ENCODE measurements at places on chromosomes 16 and 17.

DNA sequence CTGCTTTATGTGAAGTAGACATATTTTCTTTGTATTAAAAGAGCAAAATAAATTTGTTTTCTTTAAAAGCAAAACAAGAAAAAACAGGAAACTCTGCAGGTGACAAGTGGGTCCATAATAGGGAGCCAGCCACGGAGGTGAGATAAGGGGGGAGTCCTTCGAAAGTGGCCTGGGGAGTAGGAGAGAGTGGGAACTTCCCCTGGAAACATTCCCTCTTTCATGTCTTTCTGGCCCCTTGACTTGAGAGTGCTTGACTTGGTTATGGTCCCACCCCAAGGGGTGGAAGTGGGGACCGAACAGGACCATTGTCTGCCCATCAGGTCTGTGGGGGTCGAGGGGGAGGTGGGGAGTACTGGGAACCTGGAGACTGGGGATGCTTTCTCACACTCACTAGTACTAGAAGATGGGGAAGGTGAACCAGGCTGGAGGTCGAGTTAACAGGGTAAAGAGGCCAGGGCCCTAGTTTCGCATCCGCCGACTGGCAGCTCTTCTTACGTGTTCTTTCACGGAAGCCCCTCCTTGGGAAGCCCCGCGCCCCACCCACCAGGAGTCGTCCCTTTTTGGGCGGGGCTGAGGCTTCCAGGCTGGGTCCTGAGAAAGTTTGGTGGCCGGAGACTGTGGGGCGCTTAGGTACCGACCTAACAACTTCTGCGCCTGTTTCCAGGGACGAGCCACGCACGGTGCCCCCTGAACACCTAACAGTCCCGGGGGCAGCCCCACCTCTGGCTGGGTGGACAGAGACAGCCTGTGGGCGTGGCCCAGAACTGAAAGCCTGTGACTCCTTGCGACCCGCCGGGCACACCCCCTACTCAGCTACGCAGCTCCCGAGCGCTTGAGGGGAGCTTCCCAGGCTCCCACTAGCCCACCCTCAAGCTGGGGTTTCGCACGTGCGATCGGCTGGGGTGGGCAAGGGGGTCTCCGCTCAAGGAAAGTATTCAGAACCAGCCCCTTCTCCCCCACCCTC lies 790 bp downstream of the TRADD start:
- DNase-seq, result no peak

DNA sequence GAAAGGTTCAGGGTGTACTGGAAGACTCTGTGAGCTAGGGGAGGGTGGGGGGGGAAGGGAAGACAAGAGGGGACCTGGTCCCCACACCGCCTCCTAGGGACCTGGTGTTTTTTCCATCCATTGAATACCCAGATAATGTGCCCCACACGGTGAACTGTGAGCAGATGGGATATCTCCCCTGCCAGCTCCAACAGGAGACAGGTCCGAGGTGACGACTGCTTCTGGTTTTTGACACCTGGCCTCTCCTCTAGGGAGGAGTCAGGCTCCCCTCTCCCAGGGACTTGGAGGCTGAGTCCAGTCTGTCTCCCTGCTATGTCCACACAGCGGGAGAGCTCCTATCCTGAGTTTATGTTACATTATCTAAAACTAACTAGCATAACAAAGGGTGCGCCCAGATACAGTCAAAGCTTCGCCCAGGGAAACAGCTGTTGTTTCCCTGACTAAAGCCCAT lies 1.8 kb downstream of the MARVELD3 start:
- no peak for DNase-seq

- no peak for DNase-seq
Measured at GRCh38 chr16:57093666-57094564, 1.5 kb downstream of the CPNE2 start.

GRCh38 chr16:30535777-30536190 lies 1.1 kb upstream of the ZNF747 start:
- DNase-seq, result no peak

DNA sequence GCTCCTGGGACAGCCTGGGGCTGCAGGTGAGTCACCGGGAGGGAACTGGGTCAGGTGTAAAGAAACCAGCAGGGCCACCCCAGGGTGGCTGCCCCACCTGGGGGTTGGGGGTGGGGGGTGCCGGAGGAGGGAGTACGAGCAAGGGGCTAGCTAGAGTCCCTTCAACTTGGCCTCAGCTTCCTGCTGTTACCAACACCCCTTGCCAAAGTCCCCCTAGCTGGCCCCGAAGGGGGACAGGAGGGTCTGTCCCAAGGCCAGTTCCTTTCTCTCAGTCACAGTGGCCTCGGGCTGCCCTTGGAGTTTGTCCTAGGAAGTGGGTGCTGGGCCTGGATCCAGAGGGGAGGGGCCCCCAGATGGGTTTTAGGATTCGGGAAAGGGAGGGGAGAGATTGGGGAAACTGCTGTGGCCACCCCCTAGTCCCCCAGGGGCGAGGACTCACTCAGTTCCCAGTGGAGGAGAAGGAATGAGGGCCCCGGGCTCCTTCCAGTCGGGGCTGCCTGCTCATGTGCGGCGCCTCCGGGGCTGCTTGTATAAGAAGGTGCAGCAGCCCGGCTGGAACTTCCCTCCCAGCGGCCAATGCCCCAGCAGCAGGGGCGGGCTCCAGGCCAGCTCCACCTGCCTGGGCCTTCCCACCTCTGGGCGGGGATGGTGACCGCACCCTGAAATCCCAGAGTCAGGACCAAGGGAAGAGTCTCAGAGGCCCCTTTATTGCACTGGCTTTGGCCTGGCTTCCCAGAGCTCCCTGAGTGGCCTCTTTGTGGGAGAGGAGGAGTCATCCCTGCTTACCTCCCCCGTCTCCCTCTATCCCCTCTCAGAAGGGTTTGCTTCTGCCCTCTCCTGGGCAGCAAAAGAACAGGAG lies 7.3 kb downstream of the ARHGAP27 start:
- DNase-seq, result no peak

- no peak for DNase-seq
Measured at GRCh38 chr17:27808628-27809027, 8.3 kb upstream of the NOS2 start.

DNA sequence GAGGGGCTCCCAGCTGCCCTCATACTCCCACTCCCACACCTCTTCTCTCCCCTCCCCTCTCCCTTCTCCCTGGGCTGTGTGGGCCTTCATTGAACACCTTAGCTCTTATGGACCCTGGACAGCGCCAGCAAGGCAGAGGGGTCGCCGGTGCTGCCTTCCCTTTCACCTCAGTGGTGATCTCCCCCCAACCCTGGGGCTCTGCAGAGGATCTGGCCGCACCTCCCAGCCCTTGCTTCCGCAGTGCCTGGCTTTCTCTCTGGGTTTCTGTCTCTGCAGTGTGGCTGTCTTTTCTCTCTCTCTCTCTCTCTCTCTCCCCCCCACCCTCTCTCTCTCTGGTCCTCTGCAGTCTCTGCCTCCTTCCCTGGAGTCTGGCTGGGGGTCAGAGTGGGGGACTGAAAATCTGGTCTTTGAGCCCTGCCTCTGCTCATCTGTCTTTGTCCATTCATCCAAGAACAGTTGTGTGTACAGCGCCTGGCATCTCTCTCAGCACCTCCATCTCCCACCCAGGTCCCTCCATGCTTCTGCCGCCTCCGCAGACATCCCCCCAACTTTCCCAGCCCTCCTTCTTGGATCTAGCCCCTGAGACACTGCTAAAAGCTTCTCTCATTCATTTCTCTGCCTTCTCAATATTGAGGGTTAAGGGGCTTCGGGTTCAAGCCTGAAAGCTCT lies 1.1 kb downstream of the SEZ6L2 start:
- DNase-seq, result no peak

DNA sequence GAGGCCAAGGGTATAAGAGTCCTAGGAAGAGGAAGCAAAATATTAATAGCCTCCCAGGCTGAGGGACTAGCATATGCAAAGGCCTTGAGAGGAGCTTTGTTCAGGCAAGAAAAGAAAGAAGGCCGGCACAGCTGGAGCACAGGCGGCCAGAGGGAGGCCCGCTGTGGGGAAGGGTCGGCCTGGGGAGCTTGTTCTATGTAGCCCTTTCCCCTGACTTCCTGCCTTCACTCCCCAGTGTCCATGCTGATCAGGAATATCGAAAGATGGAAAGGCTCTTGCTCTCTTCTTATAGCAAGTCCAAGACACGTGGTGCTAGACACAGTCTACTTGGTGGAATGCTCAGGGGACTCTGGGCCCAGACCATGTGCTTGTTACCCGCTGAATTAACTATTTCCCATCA lies 27.4 kb upstream of the HAS3 start:
- DNase-seq, result no peak

GRCh38 chr16:86611525-86611855 lies 33.1 kb downstream of the FOXL1 start:
- no peak for DNase-seq

DNA sequence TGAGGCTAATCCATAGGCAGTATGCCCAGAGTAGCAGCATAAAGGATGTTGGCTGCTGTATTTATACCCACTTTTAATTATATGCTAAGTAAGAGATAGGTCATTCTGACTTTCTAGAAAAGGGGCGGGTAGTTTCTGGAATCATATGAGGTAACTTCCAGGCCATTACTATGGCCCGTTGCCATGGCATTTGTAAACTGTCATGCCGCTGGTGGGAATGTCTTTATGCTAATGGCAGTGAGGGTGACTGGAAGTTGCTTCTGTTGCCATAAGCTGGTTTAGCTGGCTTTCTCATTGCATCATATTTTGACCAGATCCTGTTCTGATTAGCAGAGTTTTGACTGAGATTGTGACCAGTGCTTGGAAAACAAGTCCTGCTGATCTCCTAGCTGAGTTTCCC lies 929.6 kb upstream of the CDH8 start:
- no peak for DNase-seq

DNA sequence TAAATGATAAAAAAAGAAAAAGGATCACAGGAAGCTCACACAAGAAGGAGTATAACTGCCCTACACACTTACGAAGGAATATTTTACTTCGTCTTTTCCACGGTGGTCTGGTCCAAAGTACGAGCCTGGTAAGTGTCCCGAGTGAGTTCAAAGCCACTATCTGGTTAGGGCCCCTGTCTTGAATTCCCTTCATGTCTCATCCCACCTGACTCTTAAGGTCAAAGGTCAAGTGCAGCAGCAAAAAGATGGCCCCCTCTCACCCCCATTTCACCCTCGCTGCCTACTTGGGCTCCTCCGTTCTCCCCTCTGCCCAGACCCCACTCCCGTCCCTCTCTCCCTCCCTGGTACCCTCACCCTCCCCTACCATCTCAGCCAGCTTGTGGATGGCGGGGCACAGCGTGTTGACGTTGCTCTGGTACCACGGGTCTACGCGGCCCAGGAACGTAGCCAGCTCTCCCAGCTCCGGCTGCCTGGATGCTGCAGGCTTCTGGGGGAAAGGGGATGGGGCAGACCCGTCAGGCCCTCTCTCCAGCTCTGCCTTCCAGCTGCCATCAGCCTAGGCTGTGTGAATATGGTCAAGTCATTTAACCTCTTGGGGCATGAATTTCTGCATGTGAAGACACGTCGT lies 27.8 kb upstream of the MFSD6L start:
- DNase-seq, result no peak

GRCh38 chr17:73536700-73537605 lies 107.3 kb downstream of the SDK2 start:
- no peak for DNase-seq
